ENCODE measurements at places on chromosomes 5 and 9. TPM values are rescaled to one million over a fixed set of nuclear protein-coding genes. Genes with fewer than 3 reads are reported as not detected.

- DNase-seq = no peak
Measured at GRCh38 chr5:158995694-158996173, 104.0 kb downstream of the EBF1 start.

- DNase-seq = no peak
Measured at GRCh38 chr5:171897231-171897630, 109.2 kb downstream of the FBXW11 start.

GRCh38 chr9:14221119-14221518 lies 92.8 kb downstream of the NFIB start:
- no peak for DNase-seq

GRCh38 chr9:12719431-12719830 lies 26.2 kb downstream of the TYRP1 start:
- peak; percentile 19 for DNase-seq

EPB41L4A gene
- total RNA-seq = 20.7 TPM

DNA sequence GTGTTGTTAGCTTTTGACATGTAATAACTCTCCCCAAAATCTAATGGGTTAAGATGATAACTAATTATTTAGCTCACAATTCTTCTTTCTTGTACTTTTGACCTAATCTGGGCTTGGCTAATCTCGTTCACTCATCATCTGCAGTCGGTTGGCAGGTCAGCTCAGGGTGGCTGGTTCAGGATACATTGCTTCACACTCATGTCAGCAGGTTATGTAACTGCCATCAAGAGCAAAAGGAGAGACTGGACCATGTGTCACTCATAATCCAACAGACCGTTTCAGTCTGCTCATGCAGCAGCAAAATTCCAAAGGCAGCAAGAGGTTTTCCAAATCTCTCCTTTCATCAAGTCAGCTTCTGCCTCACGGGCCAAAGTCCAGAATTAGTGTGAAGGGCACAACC lies 998.4 kb upstream of the CTNND2 start:
- no peak for DNase-seq

- no peak for DNase-seq
Measured at GRCh38 chr5:134944630-134945029, 23.1 kb upstream of the CATSPER3 start.

DNA sequence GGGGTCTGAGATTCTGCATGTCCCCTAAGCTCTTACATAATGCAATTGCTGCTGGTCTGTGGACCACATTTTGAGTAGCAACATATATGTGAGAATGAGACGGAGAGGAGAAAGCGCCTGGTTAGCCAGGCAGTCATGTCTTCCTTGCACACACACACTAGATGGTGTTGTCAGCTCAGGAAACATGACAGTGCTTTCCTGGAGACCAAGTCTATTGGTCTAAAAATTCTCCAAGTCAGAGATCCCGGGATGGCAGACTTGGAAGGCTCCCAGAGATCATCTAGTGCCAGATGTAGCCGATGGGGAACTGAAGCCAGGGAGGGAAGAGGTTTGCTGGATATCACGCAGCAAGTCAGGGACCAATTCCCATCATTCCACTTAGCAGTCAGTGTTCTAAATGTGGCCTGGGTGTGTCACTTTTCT lies 53.4 kb downstream of the GALNT12 start:
- no peak for DNase-seq

GRCh38 chr5:1033178-1033577 lies 24.6 kb downstream of the NKD2 start:
- DNase-seq = no peak

UNC5A gene
- 4.1 TPM for total RNA-seq

DNA sequence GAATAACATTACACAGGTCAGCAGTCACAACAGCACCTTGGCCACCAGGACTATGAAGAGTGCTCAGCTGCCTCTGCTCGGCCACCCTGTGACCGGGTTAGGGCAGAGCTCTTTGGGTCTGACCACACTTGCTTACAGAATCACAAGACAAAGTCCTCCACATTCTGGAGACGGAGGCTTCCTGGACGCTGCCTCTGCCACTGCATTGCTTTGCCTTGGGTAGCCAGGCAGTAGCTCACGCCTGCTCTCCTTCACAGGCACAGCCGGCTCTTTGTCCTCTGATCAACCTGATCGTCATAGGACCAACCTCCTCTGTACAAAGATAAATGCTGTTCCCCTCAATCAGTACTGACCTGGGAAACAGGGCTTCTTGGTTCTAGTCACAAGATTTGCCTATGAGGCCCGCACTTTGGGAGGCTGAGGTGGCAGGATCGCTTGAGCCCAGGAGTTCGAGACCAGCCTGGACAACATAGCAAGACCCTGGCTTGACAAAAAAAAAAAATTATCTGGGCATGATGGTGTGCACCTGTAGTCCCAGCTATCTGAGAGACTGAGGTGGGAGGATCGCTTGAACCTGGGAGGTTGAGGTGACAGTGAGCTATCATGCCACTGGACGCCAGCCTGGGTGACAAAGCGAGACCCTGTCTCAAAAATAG lies 128.4 kb upstream of the IER5L start:
- no peak for DNase-seq

DNA sequence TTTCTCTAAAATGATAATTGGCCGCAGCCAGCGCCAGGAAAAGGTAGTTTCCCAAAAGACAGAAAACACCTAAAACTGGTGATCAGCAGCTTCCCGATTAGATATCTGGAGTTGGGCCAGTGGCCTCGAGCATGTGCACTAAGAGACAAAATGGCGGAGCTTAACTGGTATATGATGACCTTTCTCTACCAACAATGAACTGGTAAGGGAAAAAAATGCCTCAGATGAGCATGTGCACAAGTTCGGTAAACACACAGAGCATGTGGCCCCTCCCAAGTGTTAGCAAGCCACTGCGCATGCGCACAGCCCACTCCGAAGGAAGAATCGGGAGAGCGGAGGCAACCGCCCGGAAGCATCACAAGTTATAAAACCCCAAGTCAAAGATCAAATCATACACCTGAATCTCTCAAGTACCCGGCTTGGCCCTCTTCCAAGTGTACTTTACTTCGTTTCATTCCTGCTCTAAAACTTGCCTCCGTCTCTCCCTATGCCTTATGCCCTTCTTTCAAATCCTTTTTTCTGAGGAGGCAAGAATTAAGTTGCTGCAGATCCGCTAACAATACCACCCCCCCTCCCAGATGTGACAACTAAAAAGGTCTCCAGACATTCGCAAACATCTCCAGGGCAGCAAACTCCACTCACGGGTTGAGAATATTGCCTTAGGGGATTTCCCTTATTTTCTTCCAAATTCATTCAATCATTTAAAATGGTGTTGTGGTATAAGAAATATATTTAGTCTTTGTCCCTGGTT lies 15.0 kb upstream of the PTBP3 start:
- DNase-seq = peak; percentile 59

DNA sequence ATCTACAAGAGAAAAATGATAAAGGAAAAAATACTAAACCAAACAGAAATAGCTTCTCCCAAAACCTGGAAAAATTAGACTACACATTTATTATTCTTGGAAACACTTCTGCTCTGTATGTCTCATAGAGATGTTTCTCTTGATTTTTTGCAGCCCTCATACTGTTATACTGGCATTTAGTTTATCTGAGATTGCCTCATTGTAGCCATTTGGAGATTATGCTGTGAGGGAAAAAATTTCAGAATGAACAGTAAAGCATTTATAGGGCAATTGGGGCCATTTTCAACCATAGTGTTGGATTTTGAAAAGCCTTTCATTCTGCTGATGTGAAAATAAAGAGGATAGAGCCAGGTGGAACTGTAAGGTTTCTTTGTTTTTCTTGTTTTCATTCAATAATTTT lies 441.8 kb upstream of the RIOK2 start:
- no peak for DNase-seq

CORO2A gene
- total RNA-seq = 2.0 TPM

DNA sequence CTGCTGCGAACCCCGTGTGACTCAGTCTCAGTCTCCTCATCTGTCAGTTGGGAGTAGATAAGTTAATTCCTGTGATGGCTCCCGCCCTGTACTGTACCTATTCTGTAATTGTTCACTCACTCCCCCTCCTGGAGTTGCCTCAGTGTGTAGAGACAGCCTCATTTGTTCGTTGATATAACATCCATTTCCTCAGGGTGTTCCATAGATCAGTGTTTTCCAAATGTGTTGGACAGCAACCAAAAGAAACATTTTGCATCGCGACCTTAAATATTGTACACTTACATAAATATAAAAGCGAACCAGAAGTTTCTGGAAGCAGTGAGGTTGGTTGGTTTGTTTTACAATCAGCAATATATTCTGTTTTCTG lies 698 bp downstream of the NFX1 start:
- DNase-seq = no peak

DNA sequence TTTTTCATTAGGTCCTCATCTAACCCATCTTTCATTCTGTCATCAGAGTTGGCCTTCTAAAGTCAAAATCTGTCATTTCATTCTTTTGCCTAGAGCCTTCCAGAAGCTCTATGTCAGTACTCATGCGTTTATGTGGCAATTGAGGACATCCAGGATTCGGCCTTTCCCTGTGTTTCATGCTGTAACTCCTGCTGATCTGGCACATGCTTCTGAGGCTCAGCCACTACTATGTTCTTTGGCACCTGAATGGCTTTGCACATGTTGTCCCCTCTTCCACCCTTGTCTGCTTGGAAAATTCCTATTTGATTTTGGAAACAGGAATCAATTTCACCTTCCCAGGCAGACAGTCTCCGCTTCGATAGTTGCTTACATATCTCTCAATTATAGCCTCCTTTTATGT lies 84.9 kb downstream of the GDNF start:
- no peak for DNase-seq

DNA sequence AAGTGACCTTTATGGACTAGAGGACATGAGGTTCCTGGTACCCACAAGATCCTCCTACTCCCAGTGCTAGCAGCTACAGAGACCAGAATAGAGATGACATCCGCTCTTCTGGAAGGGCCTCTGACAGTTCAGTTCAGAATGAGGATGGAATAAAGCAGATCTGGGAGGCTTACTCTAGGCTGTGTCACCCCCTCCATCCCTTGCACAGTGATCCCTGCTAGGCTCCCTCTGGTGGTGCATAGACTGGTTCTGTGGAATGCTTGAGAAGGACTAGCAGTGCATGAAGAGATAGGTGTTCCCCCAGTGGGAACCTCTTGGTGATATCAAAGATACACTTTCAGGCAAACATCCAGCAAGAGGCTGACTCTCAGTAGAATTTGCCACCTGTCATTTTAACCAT lies 83.0 kb downstream of the NPR3 start:
- no peak for DNase-seq

PMPCA gene
- total RNA-seq = 43.5 TPM

NR2F1-AS1 gene
- not detected for total RNA-seq

DNA sequence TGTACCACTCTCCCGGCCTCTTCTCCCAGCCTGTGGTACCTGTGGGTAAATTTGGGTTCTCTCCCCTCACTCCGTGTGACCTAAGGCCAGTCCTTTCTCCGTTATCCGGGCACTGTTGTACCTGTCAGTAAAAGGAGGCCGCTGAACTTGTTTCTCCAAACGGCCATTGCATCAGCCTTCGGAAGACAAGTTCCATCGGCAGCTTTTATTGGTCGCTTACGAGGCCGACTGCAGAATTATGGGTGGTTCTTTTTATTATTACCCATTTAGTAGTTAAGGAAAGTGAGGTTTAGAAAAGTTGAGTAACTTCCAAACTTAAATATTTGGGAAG lies 558 bp downstream of the GRPEL2 start:
- no peak for DNase-seq

GABRA6 gene
- not detected for total RNA-seq

GLRA1 gene
- not detected for total RNA-seq

GRCh38 chr5:82909771-82910170 lies 167.4 kb downstream of the TMEM167A start:
- DNase-seq = no peak

- no peak for DNase-seq
Measured at GRCh38 chr9:76607730-76608436, 148.9 kb downstream of the GCNT1 start.

CCNJL gene
- total RNA-seq = 5.1 TPM

SPINK5 gene
- 0.95 TPM for total RNA-seq

GRCh38 chr5:128196791-128197190 lies 113.2 kb downstream of the SLC12A2 start:
- no peak for DNase-seq

DNA sequence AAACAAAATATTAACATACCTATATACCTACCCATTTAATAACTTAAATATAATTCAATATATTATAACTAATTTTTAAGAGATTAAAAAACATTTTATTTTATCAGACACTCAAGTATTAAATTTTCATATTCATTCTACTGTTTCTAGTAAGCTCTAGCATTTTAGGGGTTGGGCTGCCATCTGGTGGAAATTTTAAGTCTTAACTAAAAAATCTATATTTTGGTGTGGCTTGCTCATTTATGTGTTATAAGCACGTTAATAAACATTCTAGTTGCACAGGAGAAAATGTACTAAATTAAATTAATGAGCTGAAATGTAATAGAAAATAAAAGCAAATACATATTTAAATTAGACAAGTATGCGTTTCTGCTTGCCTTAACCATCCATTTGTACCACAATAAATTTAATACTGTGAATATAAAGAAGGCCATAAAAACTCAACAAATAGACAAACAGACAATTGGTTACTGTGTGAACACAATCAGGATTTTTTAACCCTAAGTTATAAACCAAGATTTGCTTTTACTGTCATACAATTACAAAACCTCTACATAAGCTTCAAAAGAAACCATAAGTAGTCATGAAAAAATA lies 1728.3 kb upstream of the CDH9 start:
- peak; percentile 12 for DNase-seq

DNA sequence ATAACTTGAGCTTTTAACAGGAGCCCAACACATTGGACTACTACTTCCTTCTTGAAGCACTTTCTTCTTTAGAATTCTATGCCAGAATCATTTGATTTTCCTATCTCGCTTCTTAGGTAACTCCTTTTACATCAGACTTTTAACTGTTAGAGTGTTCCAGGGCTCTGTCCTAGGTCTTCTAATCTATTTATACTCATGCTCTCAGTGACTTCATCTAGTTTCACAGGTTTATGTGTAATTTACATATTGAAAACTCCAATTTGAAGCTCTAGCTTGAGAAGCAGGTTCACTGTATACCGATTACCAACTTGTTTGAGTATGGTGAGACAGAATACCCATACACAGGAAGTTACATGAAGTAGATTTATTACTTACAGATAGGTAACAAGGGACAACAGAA lies 11.3 kb downstream of the SHOC1 start:
- DNase-seq = no peak

GRCh38 chr5:108214857-108215256 lies 167.0 kb downstream of the FBXL17 start:
- DNase-seq = no peak

DNA sequence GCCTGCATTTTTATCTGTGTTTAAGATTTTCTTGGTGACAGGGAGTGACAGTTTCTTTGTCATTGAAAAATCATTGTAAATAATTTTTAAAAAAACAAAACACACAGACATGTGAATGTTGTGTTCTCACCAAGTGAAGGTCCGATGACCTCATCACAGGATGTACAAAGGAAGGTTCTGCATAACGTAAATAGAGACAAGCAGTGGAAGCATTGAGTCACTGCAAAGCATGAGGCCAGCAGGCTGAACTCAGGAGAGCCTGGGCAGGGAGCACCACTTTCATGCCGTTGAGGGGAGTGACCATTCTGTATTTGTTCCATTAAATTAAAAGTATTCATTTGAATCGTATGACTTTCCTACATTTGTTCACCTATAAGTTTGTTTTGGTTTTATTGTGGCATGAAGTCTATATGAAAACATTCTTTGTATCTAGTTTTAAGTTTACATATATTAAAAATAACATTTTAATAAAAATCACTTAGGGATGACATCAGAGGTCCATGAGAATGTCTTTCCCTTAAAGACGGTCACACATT lies 70.4 kb upstream of the TLE1 start:
- peak; percentile 49 for DNase-seq

MGAT1 gene
- total RNA-seq = 155 TPM

SHISAL2B gene
- not detected for total RNA-seq
